Activated naive CD4-positive, alpha-beta T cell treated with anti-CD3 and anti-CD28 coated beads, Interleukin-2, amount 50 U/mL, for 72 hours (primary cell): ENCODE measurements at places on chromosomes 11 and 22. TPM values are rescaled to one million over a fixed set of nuclear protein-coding genes. Genes with fewer than 3 reads are reported as not detected.

The TNNI2 gene
- total RNA-seq = not detected

DNA sequence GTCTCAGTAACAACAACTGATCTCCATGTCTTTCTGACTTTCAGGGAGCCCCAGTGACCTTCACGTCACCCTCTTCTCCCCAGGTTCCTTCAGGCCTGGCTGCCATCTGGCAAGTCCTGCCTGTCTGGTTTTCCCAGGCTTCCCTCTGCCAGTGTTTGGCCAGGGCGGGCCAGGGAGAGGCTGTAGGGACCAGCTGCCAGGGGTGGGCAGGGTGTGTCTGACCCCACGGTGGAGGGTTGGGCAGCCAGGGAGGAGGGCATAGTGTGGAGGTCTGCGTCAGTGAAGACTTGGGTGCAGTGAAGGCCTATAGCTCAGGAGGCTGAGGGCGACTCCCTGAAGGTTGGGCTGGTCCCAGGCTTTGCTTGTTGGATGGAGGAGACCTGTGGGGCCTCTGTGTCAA lies 11.9 kb upstream of the MRGPRX2 start:
- no peak for DNase-seq

The NLRP14 gene
- total RNA-seq = 0.07 TPM

The HBG2 gene
- total RNA-seq = 0.41 TPM

The SCN3B gene
- total RNA-seq = 0.06 TPM

GRCh38 chr22:42078469-42079318 lies 806 bp upstream of the SMDT1 start:
- DNase-seq = no peak

GRCh38 chr11:28760676-28761390 lies 652.6 kb downstream of the METTL15 start:
- no peak for DNase-seq

DNA sequence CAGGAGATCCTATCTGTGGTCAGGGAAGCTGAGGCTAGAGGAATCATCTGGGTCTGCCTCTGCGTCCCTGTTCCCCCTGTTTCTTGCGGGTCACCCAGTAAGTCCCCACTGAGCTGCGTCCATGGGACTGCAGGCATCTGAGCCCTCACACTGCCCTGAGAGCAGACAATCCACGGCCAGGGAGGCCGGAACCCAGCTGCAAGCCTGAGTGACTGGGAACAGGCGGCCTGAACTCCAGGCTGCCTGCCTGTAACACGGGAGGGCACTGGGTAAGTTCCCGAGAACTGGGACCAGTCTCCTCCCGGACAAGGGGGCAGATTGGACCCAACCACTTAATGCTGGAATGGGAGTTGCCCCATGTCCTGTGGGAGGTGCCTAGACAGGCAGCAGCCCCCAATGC lies 727.4 kb downstream of the BRD1 start:
- DNase-seq = no peak

DNA sequence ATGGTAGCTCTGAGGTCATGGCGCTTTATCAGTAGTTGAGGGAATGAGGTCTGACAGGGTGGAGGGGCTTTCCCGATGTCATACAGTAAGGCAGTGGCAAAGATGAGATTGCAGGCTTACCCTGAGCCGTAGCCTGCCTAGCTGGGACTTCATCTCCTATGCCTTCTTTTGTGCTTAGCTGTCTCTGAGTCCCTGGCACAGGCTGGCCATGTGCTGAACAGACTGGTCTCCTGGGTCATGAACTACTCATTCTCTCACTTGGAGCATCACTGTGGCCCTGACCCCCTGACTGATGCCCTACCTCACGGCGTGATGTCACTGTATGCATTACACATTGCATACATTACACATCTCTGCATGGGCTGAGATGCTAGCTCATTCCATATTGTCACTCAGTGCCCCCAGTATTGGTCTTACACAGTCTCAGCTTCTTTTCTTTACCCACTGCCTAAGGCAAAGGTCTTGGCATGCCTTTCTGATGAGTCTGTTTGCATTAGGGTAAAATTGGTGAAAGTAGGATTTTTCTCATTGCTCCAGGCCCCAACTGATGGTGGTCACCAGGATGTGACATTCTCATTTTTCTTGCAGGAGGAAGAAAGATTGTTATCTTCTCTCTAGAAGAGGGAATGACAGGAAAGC lies 389.4 kb upstream of the CADM1 start:
- no peak for DNase-seq

- DNase-seq = no peak
These were observed 2.9 kb downstream of the TPCN2 start for GRCh38 chr11:69051381-69052342.

DNA sequence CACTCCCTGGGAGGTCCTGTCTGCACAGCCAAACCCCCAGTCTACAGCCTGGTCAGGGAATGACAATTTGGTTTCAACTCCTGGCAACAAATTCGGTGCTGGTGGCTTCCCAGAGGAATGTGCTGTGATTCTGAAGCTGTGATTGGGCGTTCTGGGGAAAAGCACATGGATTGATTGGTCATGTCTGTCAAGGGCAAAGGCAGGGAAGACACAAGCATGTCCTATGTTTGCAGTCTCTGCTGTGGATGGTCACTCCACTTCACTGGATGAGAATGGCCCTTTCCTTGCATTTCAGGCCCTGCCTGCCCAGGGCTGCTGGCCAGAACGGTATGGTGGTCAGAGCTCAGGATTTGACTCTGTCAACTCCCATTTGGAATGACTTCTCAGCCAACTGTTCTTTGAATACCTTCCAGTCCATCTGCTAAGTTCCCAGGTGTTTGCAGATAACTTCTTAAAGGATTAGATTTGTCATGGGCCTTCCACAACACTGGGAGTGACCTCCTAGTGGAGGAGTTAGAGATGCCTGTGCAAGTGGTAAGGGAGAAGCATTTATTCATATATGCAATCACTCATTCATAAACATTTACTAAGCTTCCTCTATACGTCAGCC lies 42.7 kb downstream of the SGSM1 start:
- DNase-seq = no peak

The PRG3 gene
- not detected for total RNA-seq
